ENCODE measurements at places on chromosomes 11 and 22. TPM values are rescaled to one million over a fixed set of nuclear protein-coding genes. Genes with fewer than 3 reads are reported as not detected.

ASPHD2 gene
- total RNA-seq = 1.8 TPM

KRTAP5-9 gene
- total RNA-seq = not detected

PHOX2A gene
- total RNA-seq = 0.92 TPM

CCDC81 gene
- total RNA-seq = 3.2 TPM

RBFOX2 gene
- 339 TPM for total RNA-seq

C1QTNF5 gene
- 8.0 TPM for total RNA-seq

- H3K4me1 ChIP-seq = peaks cover 22% of the 10 kb centered on the region
- no peaks in the 10 kb centered on the region for H3K27me3 ChIP-seq
- H3K27ac ChIP-seq = no peak overlapping the region
- no peaks in the 10 kb centered on the region for H3K36me3 ChIP-seq
- no peak overlapping the region for H3K4me3 ChIP-seq
- DNase-seq = no peak
Observed at GRCh38 chr11:2380807-2381350, 3.8 kb downstream of the CD81 start.

GRCh38 chr11:43950311-43950855 lies 7.9 kb downstream of the C11orf96 start:
- no peaks in the 10 kb centered on the region for H3K36me3 ChIP-seq
- no peak overlapping the region for H3K4me3 ChIP-seq
- H3K27ac ChIP-seq = no peak overlapping the region
- no peak for DNase-seq
- H3K27me3 ChIP-seq = no peaks in the 10 kb centered on the region

- no peaks in the 10 kb centered on the region for H3K36me3 ChIP-seq
- peak; percentile 21 for DNase-seq
- H3K27me3 ChIP-seq = no peaks in the 10 kb centered on the region
- H3K4me1 ChIP-seq = peaks cover 8% of the 10 kb centered on the region
- H3K4me3 ChIP-seq = no peak overlapping the region
Observed at GRCh38 chr11:108117746-108118371, 3.5 kb upstream of the ACAT1 start.

DNA sequence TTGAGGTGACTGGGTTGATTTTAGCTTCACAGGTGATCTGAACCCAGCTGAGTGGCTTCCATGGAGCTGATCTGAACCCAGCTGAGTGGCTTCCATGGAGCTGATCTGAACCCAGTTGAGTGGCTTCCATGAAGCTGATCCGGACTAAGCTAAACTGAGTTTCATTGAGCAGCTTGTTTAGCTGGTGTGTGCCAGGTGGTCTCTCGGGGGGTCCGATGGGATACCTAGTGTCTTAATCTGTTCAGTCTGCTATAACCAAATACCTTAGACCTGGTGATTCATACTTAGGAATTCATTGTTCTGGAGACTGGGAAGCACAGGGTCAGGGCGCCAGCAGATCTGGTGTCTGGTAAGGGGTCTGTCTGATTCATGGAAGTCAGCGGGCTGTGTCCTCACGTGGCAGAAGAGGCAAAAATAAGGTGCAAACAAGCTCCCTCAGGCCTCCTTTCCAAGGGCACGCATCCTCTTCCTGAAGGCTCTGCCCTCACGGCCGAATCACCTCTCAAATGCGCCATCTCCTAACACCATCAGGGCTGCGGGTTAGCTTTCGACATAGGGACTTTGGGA lies 52.5 kb upstream of the KCNQ1OT1 start:
- no peak for DNase-seq
- H3K4me3 ChIP-seq = no peak overlapping the region
- peaks cover 11% of the 10 kb centered on the region for H3K4me1 ChIP-seq
- H3K27ac ChIP-seq = no peak overlapping the region
- no peaks in the 10 kb centered on the region for H3K27me3 ChIP-seq

GRCh38 chr11:71542382-71542781 lies 4.6 kb downstream of the KRTAP5-8 start:
- no peaks in the 10 kb centered on the region for H3K36me3 ChIP-seq
- no peak overlapping the region for H3K4me3 ChIP-seq
- no peaks in the 10 kb centered on the region for H3K4me1 ChIP-seq
- H3K27ac ChIP-seq = no peak overlapping the region
- DNase-seq = no peak
- H3K27me3 ChIP-seq = no peaks in the 10 kb centered on the region

DNA sequence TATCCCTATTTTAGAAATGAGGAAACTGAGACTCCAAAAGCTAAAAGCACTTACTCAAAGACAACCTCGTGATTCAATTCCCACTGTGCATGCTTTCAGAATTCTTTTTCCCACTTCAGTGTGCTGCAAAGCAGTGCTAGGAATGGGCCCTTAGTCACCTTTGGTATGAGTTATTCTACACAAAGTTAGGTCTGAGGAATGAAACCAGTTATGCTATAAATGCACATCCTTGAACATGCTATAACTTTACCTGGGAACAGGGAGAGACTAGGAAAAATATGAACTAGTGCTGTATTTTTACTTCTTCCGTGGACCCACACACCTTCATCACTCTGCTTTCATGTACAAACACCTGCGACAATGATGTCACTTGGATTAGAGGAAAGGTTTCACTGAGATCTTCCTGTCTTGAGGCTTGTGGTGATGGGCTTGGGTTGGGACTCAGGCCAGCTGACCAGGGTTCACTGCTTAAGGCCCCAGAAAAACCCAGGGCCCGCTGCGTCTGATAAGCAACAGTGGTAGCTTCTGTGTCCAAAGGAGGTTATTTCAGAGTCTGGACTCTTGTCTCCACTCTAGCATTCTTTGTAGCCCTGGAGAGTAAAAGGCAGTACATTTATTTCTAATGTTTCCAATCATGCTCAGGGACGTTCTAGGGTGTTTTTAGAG lies 81.6 kb downstream of the ZC3H12C start:
- peak; percentile 47 for DNase-seq
- H3K4me1 ChIP-seq = no peaks in the 10 kb centered on the region
- H3K4me3 ChIP-seq = no peak overlapping the region
- H3K27ac ChIP-seq = no peak overlapping the region

- H3K4me3 ChIP-seq = no peak overlapping the region
- H3K27me3 ChIP-seq = no peaks in the 10 kb centered on the region
- DNase-seq = no peak
- H3K4me1 ChIP-seq = peaks cover 5% of the 10 kb centered on the region
Observed at GRCh38 chr11:47656260-47656885, 14.0 kb upstream of the MTCH2 start.

DNA sequence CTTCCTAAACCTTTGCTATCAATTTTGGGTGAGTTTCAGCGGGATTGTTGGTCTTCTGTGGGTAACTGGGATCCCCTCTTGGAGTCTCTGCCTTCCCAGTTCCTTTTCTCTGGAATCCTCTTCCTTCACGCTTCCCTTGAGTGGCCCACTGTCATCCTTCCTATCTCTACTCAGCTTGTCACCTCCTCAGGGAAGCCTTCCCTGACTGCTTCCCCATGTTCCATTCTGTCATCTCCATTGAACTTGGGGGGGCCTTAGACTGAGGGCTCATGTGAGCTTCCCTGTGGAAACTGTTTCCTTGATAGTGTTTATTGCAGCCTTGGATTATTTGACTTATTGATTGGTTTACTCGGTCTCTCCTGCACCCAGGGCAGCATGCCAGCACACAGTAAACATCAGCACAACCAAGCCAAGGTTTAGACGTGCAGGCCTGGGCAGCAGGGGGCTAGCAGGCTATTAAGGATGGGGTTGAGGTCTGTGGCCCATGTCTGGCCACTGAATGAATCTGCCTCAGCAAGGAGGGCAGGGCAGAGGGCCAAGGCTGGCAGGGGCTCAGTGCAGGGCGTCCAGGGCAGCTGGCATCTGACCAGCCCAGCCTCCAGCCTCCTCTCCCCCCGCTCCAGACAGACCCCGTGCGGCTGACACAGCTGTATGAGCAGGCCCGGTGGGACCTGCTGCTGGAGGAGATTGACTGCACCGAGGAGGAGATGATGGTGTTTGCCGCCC lies 7.2 kb downstream of the TRPT1 start:
- H3K27ac ChIP-seq = no peak overlapping the region
- DNase-seq = no peak
- H3K4me1 ChIP-seq = no peaks in the 10 kb centered on the region
- H3K27me3 ChIP-seq = no peaks in the 10 kb centered on the region
- H3K4me3 ChIP-seq = no peak overlapping the region
- H3K36me3 ChIP-seq = no peaks in the 10 kb centered on the region

- DNase-seq = no peak
- H3K27ac ChIP-seq = no peak overlapping the region
- no peak overlapping the region for H3K4me3 ChIP-seq
- no peaks in the 10 kb centered on the region for H3K4me1 ChIP-seq
- no peaks in the 10 kb centered on the region for H3K36me3 ChIP-seq
Observed at GRCh38 chr11:102581066-102581465, 44.1 kb downstream of the MMP20 start.

DNA sequence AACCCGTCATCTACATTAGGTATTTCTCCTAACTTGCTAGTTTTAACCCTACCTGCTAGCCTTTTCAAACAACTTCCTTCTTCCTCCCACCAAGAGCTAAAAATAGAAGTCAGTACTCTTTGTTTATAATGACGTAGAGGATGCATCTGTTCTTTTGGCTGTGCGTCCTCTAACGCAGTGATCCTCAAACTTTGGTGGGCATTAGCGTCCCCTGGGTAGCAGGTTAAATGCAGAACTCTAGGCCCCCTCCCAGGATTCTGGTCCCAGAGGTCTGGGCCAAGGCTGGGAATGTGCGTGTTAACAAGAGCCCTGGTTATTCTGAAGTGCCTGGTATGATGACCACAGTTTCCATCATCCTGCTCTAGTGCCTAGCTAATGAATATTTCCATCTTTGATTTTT lies 67.6 kb downstream of the BARX2 start:
- H3K4me3 ChIP-seq = no peak overlapping the region
- no peaks in the 10 kb centered on the region for H3K27me3 ChIP-seq
- no peak overlapping the region for H3K27ac ChIP-seq
- no peaks in the 10 kb centered on the region for H3K36me3 ChIP-seq

GRCh38 chr11:33706966-33707365 lies 6.3 kb upstream of the C11orf91 start:
- H3K4me3 ChIP-seq = no peak overlapping the region
- no peak overlapping the region for H3K27ac ChIP-seq
- H3K4me1 ChIP-seq = no peaks in the 10 kb centered on the region
- DNase-seq = no peak
- H3K36me3 ChIP-seq = peaks cover 10% of the 10 kb centered on the region
